ENCODE measurements at places on chromosomes 7 and 10.
A peak's percentile ranks its signal among the peaks of the same experiment; 100 is the strongest.

GRCh38 chr10:79047875-79048638 lies 20.7 kb upstream of the ZMIZ1 start:
- no peak for DNase-seq

- peak; percentile 28 for DNase-seq
These were observed 375.0 kb downstream of the TYW1 start for GRCh38 chr7:67371429-67372305.

- no peak for DNase-seq
These were observed 8.0 kb downstream of the SEMA3E start for GRCh38 chr7:83640731-83641537.

GRCh38 chr7:132145466-132145865 lies 430.8 kb downstream of the PLXNA4 start:
- DNase-seq, result no peak

DNA sequence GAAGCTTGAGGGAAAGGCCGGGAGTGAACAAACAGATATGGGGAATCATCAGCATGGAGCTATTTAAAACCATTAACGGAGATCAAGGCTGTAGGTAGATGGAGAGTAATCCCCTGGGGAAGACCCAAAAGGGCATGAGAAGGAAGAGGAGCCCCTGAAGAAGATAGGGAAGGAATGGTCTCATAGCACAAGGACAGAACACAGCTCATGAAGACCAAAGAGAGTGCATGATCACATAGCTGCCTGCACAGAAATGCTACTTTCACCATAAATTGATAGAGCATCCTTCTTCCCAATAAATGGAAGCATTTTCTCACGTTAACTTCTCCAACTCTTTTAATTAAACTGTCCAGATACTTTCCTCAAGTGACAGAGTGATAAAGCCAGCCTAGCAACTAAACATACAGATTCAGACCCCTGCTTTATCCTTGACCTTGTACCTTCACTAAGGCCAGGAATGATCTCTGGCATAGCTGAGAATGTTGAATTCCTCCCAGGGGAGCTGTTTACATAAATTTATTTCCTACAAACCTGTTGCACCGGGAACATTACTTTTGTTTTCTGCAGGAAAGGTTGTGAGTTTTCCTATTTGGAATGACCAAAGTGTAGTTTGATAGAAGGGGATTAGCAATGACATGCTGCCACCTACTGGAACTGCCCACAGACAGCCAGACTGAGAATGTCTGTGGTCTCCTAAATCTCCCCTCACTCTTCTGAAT lies 110.8 kb upstream of the LRGUK start:
- no peak for DNase-seq

DNA sequence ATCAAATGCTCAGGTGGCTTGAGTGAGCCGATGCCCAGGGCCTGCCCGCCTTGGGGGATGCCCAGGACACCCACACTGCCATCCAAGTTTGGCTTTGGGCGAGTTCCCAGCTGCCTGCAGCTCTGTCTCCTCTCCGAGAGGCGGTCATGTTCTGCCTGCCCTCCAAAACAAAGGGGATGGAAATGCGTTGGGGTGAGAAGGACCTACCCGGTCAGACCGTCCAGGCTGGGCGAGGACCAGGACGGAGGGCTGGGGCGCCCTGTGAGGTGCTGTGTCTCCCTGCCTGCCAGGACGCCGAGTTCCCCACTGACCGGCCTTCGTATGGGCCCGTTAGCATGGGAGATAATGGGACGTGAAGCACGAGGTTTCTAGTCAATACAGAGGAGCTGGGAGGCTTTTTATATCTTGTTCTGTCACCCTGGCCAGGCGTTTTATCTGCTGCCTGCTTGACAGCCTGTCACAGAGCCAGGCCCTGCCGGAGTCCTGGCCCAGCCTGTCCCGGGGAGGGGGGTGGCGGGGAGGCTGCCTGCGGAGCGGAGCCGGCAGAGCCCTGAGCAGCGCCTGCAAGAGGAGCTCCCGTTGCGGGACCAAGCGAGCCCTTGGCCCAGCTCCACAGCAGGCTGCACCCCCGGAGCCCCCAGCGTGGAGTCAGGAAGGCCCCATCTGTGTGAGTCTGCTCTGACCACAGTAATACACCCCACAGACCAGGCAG lies 22.0 kb upstream of the ELFN1 start:
- DNase-seq, result no peak

GRCh38 chr10:96660297-96660696 lies 60.0 kb downstream of the PIK3AP1 start:
- no peak for DNase-seq

GRCh38 chr7:40761762-40762560 lies 627.2 kb downstream of the SUGCT start:
- no peak for DNase-seq

GRCh38 chr10:35533565-35533964 lies 71.6 kb upstream of the GJD4 start:
- DNase-seq, result no peak

DNA sequence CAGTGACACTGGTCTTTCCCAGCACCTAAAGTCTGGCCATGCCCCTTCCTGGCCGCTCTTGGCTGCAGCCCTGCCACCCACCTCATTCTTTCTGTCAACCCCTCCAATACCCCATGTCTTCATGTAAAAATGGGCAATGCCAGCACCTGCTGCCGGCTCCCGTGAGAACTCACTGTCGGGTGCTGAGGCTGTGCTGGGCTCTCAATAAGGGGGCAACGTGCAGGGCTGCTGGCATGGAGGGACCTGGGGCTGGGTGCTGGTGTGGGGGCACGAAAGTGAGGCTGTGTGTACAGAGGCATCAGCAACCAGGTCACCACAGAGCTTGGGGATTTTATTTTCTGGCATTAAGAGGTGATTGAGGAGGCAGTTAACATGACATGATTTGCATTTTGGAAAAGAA lies 65.3 kb downstream of the ALOX5 start:
- no peak for DNase-seq

DNA sequence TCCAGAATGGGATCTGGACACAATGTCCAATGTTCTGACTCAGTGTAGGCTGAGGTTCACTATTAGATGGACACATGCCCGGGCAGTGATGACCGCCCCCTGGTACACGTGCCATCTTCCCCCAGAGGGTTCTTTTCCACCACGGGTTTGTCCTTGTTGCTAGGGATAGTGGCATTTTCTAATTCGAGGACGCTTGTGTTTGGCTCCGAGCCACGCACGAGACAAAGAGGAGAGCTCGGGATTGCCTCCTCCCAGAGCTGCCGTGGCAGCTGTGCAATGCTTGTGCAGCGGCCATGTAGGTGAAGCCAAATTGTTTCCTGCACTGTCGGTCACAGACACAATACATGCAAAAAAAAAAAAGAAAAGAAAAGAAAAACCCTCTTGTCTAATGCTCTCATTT lies 207.5 kb downstream of the PAXIP1 start:
- DNase-seq, result no peak

- DNase-seq, result no peak
These were observed 30.1 kb downstream of the CAV1 start for GRCh38 chr7:116554911-116555310.

DNA sequence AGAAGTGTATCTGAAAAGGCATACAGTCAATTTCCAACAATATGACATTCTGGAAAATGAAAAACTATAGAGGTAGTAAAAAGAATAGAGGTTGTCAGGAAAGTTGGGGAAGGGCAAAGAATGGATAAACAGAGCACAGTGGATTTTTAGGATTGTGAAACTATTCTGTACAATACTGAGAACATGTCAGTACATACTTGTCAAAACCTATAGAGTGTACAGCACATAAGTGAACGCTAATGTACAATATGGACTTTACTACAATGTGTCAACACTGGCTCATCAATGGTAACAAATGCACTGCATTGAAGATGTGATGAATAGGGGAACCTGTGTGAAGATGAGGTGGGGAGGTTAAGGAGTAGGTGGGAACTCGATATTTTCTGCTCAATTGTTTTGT lies 483.0 kb upstream of the PFKP start:
- no peak for DNase-seq

GRCh38 chr7:37590824-37591223 lies 92.7 kb upstream of the GPR141 start:
- no peak for DNase-seq

- no peak for DNase-seq
These were observed 41.6 kb downstream of the MRPS33 start for GRCh38 chr7:140972876-140973829.

DNA sequence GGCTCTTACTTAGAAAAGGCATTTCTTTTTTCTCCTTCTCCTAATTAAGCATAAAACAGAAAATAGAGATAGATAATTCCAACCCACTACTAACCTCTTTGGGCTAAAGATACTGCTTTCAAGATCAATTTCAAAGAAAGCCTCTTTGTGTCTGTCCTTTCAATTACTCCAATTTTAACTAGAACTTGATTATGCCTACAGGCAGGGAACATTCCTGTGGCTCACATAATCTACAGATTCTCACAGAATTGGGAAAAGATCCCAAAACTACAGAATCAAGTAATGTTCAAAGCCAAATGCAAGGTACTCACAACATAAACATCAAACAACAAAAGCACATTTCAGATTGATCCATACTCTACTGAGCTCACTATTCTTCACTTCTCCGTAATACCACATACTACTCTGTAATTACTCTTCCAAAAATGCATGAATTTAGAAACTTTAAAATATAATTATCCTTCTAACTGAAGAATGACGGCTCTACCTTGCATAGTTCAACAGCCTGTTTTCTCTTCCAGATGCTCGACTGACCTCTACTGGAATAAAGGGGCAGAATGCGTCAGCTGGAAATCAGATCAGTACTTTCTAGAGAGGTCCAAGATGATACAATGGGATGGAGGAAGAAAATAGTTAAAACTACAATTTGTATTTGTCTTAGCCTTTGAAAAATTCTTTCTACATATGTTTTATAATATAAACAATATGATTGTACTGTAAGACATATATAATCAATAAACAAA lies 3.9 kb downstream of the MTERF1 start:
- no peak for DNase-seq

- no peak for DNase-seq
These were observed 93.0 kb downstream of the KMT2C start for GRCh38 chr7:152342796-152343195.

- no peak for DNase-seq
These were observed 104.2 kb downstream of the PRTFDC1 start for GRCh38 chr10:24848195-24848594.

- no peak for DNase-seq
These were observed 167.1 kb upstream of the TNRC18 start for GRCh38 chr7:5590596-5591277.

GRCh38 chr10:14560274-14560673 lies 214.4 kb downstream of the FAM107B start:
- no peak for DNase-seq

- DNase-seq, result no peak
These were observed 9.0 kb downstream of the SPOCK2 start for GRCh38 chr10:72079356-72079755.

- no peak for DNase-seq
These were observed 163.1 kb downstream of the GFRA1 start for GRCh38 chr10:116109881-116110280.

DNA sequence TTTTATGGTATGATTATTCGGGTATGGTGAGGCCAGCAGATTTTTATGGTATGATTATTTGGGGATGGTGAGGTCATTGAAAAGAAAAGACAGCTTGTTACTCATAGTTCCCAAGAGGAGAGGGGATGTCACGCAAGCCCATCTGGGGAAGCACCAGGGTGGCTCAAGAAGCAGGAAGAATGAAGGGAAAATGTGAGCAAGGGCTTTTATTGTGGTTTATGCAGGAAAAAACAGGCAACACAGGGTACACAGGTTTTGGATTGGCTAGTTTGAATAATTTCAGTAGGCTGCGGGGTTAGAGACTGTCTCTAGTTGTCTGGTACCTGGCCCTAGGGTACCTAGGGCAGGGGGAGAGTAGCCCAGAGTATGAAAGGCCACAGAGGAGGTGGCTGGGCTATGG lies 26.8 kb upstream of the DGKI start:
- DNase-seq, result no peak

GRCh38 chr7:144720149-144720548 lies 115.7 kb downstream of the TPK1 start:
- DNase-seq, result no peak

- DNase-seq, result no peak
These were observed 3.3 kb upstream of the LRRC27 start for GRCh38 chr10:132328738-132329137.

DNA sequence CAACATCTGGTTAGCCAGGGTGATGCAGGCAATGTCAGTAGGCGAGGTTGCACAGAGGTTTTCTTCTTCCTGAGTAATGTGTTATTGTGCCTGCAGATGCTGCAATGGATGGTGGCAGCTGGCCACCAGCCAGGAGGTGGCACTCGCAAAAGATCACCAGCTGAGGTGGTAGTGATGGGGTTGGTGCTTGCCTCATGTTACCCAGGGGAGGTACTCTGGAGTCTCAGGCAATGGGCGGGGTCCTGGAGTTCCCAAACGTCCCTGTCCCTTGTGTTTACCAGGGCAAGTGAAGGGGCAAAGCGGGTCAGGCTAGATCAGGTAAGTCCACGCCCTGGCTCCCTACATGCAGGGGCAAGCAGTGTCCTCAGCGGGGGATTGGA lies 21.1 kb downstream of the CLRN3 start:
- no peak for DNase-seq

GRCh38 chr7:114689406-114689805 lies 232.5 kb upstream of the MDFIC start:
- no peak for DNase-seq

- DNase-seq, result no peak
These were observed 1252.2 kb downstream of the REEP3 start for GRCh38 chr10:64773357-64773756.

GRCh38 chr10:124063750-124064603 lies 29.4 kb downstream of the CHST15 start:
- peak; percentile 52 for DNase-seq

DNA sequence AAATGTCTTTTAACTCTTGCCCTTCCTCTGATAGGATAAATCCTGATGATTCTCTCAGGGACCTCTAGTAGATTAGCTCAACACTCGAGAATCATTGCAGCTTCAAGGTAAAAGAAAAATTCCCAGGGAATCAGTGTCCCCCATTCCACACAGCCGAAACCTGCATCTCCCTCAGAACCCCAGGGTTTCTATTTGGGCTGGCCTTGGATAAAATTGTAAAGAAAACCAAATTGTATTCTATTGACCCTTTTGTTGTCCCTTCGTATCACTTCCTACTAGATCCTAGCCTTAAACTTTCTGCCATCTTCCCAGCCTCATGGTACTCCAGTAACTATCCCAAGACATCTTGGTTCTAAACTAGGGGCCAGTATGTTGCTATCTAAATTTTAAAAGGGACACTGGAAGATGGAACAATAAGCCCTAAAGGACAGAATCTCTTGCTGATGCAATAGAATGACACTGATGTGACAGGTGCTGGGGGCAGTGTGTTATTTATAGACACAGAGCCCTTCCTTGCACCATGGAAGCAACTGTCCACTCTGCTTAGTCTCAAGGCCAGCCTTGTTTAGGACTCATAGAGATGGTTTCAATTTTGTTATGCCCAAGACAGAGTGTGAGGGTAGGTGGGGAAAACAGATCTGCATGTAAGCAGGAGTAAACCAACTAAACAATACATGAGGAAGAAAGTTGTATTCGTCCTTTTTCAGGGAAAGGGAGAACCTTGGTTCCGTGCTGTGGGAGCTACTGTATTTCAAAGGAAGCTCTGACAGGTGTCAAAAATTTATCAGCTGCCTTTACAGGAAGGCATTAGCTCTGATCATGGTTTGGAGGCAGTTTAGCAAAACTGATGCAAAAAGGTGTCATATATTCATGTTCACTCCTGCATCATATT lies 7.6 kb downstream of the ASB15 start:
- no peak for DNase-seq
